Fibroblast of the aortic adventitia (primary cell): ENCODE measurements at places on chromosomes 11 and 22. TPM values are rescaled to one million over a fixed set of nuclear protein-coding genes. Genes with fewer than 3 reads are reported as not detected.

DNA sequence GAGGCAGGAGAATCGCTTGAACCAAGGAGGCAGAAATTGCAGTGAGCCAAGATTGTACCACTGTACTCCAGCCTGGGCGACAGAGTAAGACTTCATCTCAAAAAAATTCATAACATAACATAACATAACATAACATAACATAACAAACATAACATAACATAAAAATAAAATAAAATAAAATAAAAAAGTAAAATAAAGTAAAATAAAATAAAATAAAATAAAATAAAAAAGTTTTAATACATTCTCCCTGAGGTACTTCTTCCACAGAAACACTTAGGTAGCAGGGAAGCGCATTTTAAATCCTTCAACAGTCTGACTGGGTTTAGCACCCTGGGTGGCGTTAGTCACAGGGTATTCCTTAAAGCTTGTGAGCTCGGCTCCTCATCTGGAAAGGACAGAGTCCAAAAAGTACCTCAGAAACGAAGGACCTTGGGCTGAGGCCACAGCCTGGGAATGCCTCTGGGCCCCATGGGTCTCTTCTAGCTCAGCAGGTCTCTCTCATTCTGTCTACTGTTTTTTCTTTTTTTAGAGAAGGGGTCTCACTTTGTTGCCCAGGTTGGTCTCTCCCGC, 41.7 kb downstream of the MICAL3 start:
- DNase-seq: no peak

DNA sequence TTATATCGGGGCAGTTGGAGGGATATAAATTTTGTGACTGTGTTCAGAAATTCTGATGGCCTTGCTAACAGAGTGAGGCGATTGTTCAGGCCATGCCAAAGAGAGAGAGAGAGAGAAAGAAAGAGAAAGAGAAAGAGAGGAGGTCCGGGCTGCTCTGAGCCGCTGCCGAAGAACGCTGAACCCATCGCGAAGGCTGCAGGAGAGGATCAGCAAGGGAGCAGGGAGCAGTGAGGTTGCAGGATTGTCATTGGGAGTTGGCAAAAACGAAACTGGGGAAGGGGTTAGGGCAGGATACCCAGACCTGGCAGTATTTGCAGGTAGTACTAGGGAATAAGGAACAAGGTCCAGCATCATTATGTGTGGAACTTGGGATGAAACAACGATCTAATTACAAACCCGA, 537.1 kb downstream of the INSC start:
- no peak for DNase-seq

GRCh38 chr11:129728581-129728980, 87.1 kb upstream of the TMEM45B start:
- no peak for DNase-seq

- DNase-seq: no peak
Observed at GRCh38 chr11:94309757-94310156, 5.4 kb downstream of the IZUMO1R start.

- peak; percentile 15 for DNase-seq
Observed at GRCh38 chr11:35919244-35919643, 24.6 kb upstream of the LDLRAD3 start.

The CCT8L2 gene
- not detected in 2 replicates for total RNA-seq

The CNTN5 gene
- 0.90 TPM in 1 of 2 replicates, not detected in the other for total RNA-seq
